8988T (cell line): ENCODE measurements at places on chromosomes 6 and 20.

DNA sequence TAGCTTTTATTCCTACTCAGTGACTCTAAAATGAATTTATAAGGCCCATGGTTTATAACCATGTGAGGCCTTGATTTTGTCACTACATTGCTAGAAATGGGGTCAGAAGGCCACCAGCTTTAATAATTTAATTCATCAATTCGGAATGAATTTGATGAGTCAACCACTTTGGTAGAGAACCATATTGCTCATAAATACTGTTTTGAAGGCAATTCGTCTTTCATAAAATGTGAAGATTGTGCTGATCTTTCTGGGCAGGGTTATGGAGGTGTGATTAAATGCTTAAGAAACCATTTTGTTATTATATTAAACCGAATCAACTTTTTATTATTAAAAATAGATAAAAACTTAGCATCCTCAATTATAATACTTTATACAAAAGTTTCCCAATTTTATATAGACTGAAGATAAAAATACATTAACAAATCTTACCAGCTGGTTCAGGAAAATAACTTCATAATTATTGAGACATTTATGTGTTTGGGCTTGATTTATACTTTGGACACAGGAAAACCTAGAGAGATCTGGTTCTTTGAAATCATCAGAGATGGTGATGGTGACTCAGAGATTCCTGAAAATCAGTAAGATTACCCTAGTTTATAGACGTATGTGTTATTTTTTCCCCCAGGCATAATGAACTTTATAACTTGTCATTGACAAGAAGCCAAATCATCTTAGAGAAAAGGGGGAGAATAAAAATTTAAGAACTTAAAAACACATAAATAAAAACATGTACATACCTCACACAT is 10.6 kb downstream of the HCRTR2 start:
- no peak for DNase-seq

DNA sequence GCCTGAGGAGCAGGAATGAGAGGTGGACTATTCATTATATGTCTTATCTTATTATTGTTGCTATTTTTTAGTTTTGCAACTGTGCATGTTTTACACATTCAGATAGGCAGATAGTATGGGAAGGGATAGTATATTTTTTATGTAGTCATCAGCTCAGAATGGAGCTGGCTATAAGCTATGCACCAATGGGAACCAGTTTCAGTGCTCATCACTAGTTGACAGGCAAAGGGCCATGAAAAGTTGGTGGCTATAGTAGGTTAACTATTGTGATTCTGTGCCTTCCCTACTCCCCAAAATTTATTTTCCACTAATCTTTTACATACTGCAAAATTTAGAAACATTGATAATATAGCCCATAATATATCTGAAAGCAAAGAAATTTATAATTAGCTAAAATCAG is 5.3 kb upstream of the UBD start:
- no peak for DNase-seq

DNA sequence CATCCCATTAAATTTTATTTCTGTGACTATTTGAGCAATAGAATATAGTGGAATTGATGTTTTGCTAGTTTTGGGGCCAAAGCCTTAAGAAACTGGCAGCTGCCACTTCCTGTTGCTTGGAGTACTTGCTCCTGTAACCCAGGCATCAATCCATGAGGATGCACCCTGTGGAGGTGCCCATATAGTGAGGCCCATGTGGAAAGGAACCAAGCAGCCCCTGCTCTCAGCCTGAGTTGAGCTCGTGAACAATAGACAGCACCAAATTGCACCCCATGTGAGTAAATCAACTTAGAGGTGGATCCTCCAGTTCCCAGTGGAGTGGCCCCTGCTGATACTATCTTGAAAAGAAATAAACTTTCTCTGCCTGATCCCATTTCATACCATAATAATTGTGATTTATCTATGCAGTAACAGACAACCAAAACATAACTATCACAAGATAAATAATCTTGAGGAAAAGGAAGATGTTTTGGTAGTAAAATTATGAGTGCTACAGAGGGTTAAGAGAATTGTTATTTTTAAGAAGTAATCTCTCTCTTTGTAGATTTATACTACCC is 481.9 kb downstream of the TBC1D32 start:
- no peak for DNase-seq

GRCh38 chr20:37523911-37524700 is 3.1 kb downstream of the NNAT start:
- DNase-seq = no peak

DNA sequence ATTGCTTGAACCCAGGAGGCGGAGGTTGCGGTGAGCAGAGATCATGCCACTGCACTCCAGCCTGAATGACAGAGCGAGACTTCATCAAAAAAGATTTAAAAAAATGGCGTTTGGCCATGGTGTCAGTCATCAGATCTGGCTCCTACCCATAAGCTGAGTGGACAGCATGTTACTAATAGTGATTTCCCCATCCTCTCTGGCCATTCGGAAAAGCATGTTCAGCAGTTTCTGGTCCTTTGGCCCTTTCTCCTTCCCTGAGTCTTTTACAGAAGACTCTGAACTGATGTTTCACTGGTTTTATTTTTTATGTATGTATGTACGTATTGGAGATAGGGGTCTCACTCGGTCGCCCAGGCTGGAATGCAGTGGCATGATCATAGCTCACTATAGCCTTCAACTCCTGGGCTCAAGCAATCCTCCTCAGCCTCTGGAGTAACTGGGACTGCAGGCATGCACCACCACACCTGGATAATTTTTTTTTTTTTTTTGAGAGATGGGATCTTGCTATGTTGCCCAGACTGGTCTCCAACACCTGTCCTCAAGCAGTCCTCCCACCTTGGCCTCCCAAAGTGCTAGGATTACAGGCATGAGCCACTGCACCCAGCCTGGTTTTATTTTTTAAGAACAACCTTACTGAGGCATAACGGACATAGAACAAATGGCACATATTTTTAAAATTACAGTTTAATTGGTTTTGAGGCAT is 84.2 kb upstream of the CNKSR3 start:
- DNase-seq = no peak

- no peak for DNase-seq
Measured at GRCh38 chr6:144500892-144501291, 215.8 kb downstream of the UTRN start.

- DNase-seq = no peak
Measured at GRCh38 chr20:51583073-51583472, 40.6 kb upstream of the NFATC2 start.

DNA sequence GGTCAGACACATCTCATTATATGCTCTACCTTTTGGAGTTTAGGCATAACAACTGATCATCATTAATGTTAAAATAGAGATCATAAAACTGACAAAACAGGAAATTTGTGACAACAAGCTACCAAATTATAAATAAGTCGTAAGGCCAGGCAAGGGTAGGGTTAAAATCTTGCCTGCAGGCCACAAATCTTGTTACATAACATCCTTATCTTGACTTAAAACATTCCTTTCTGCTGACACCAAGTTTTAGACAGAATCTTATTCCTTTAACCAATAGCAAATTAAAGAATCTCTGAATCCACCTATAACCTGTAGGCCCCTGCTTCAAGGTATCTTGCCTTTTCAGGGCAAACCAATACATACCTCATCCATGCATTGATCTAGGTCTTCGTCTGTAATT is 32.5 kb upstream of the NKAIN2 start:
- no peak for DNase-seq

- no peak for DNase-seq
Measured at GRCh38 chr20:59781226-59781625, 152.2 kb downstream of the SYCP2 start.

GRCh38 chr20:46803123-46804020 is 91.3 kb upstream of the EYA2 start:
- DNase-seq = no peak

GRCh38 chr6:161407581-161407980 is 133.7 kb upstream of the AGPAT4 start:
- DNase-seq = no peak

GRCh38 chr6:19895866-19896692 is 58.9 kb downstream of the ID4 start:
- no peak for DNase-seq

DNA sequence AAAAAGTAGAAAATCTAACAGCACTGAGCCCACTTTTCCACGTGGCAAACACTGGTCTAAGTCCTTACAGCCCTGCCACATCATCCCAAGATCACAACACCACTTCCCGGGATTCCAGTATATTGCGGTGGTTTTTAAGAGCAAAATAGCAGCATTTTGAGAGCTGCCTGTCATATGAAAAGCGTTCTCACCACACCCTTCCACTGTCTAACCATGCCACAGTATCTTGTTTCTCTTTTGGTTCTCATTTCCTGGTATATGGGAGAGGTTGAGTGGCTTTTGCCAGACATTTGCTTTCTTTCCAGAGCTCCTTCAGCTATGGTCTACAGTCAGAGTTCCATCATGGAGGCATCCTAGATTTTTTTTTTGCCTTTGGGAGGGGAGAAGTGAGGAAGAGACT is 243.0 kb downstream of the TSHZ2 start:
- DNase-seq = no peak

DNA sequence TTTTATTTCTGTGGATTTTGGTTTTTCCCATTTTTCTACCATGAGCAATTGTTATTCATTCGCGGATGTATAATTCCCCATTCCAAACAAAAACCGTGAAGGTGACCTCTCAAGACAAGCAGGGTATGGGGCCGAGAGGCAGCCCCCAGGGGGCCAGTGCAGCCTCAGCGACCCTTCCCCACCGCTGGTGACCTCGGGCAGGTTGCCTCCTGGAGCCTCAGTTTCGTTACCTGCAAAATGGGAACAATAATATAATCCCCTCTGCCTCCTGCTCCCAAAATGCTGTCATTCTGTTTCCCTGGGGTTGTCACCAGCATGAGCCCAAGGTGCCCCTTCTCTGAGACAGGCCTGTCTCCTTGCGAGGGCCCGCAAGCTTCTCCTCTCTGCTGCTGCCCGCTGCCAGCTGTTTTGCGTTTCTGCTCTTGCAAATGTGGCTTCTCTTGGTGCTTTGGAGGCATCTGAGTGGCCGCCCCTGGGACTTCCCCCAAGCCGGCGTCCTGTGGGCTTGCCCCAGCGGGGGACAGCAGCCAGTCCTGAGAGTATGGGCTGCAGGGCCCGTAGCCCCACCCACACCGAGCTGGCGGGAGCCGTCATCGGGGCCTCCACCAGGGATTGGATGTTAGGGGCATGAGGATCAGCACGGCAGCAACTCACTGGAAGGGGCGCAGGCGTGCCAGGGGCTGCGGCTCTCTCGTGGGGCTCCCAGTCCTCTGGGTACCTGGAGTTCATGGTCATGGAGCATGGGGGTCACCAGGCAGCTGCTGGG is 161.9 kb downstream of the TAF4 start:
- DNase-seq = no peak

DNA sequence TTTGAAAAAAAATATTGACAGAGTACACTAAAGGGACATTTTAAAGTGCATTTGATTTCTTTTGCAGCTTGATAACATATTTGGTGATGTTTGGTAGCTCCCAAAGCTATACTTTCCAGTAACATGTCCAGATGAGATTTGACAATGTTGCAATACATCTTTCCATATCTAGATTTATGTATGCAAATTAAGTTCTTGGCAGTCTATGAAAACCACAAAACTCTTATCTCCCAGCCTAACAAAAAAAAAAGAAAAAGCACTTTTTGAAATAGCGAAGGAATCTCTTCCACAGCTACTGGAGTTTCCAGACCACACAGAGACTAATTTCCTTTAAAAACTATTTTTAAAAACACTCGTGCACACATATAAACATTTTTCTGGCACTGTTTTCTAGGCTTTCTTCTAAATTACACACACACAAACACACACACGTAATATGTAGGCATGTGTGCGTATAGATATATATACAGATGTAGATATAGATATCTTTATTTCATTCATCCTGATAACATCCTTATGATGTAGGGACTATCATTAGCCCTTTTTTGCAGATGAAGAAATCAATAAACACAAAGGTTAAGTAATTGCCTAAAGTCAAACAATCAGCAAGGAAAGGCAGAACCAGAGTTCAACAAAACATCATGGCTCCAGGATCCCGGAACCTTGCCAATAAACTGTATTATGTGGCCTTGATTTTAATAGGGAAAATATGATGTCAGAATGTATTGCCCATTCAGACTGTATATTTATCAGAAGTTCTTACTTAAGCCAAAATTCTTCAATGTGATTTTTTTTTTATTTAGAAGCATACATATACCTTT is 93.3 kb downstream of the ADGRB3 start:
- no peak for DNase-seq

DNA sequence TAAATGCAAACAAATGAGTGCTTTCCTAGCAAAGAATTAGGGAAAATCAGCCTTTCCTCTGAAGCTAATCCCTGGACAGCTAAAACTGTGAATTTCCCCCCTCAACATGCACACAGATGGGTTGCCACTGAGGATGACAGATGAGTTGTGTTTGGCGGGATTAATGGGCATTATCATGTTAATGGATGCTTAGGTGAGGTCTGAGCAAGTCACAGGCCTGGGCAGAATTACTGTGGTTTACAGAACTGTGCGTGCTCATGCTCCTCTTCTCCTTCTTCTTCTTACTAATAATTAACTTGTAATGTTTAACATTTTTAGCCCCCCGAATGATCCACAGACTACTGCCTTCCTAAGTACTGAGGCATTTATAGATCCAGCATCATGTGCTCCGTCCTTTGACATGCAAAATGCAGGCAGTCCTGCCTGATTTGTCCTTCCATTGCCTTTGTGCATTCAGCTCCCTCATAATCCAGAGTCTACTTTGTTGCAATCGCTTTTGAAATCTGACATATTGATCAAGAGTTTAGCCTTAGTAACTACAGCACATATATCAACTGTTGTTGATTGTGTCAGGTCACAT is 753.4 kb upstream of the MMS22L start:
- DNase-seq = no peak

DNA sequence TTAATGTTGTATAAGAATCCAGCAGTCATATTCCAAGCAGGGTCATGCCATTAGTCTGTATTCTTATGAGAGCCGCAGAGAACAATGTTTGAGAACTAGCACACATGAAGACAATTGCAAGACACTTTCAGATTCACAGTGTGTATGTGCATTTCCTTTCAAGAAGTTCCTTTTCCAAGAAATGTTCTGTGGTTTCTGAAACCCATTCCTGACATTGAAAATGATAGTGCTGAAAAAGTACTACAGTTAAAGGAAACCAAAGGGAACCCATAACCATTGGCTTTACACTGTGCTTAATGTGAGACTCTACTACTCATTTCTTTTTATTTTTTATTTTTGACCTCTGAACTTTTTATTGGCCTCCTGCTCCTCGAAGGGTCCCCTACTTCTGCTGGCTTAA is 4.2 kb upstream of the CALHM6 start:
- no peak for DNase-seq
